ENCODE measurements at places on chromosomes 4 and X.

DNA sequence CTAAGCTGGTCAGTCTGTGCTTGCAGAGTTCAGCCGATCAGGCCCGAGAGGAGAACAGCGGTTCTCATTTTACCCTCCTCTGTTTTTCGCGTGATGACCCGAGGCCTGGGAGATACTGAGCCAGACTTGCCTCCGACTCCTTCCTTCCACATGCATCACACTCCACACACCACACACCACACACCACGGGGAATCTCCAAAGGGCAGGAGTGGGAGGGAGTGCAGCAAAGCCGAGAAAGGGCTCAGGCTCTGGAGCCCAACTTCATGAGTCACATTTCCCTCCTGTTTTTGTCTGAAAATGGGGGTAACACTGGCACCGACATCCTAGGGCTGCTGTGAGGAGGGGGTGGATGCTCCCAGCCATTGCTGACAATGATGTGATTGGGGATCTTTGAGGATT, 38.9 kb downstream of the TKTL1 start:
- DNase-seq = no peak

GRCh38 chr4:72006586-72006985, 25.2 kb upstream of the NPFFR2 start:
- DNase-seq = peak; percentile 10

DNA sequence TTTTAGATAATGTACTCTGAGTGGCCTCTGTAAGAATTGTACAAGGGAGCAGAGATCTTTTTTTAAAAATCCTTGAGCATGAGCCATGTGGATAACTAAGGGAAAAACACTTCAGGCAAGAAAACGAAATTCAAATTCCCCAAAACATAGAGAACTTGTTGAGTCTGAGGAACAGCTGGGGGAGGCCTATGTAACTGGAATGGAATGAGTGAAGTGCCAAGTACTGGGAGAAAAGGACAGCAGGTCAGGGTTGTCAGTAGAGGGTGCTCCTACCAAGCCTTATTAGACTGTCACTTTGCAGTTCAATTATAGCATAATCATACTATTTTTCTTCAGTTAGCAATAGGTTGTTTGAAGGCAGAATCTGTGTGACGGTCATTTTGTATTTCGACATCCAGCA, 135.1 kb downstream of the ARHGAP6 start:
- DNase-seq = peak; percentile 32

GRCh38 chr4:3079694-3080123, 5.2 kb downstream of the HTT start:
- no peak for DNase-seq

DNA sequence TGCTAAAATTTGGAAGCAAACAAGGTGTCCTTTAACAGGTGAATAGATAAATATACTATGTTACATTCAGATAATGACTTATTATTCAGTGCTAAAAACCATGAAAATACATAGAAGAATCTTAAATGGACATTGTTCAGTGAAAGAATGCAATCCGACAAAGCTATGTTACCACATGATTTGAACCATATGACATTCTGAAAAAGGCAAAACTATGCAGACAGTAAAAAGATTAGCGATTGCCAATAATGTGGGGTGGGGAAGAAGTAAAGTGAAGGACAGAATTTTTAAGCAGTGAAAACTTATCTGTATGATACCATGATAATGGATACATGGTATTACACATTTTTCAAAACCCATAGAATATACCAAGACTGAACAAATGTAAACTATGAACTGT, 926.9 kb downstream of the FAT4 start:
- DNase-seq = no peak

GRCh38 chr4:146063143-146063542, 112.4 kb upstream of the LSM6 start:
- no peak for DNase-seq

- DNase-seq = no peak
Observed at GRCh38 chrX:109312757-109313156, 169.1 kb downstream of the GUCY2F start.

- DNase-seq = no peak
Observed at GRCh38 chr4:166078955-166079354, 205.9 kb downstream of the TLL1 start.

Data from SJCRH30 (cell line).